ENCODE measurements at places on chromosomes 3 and 15.

- DNase-seq = peak; percentile 36
Measured at GRCh38 chr3:129439226-129439816, 427 bp downstream of the MBD4 start.

GRCh38 chr3:164470471-164470870, 607.8 kb downstream of the SI start:
- DNase-seq = no peak

DNA sequence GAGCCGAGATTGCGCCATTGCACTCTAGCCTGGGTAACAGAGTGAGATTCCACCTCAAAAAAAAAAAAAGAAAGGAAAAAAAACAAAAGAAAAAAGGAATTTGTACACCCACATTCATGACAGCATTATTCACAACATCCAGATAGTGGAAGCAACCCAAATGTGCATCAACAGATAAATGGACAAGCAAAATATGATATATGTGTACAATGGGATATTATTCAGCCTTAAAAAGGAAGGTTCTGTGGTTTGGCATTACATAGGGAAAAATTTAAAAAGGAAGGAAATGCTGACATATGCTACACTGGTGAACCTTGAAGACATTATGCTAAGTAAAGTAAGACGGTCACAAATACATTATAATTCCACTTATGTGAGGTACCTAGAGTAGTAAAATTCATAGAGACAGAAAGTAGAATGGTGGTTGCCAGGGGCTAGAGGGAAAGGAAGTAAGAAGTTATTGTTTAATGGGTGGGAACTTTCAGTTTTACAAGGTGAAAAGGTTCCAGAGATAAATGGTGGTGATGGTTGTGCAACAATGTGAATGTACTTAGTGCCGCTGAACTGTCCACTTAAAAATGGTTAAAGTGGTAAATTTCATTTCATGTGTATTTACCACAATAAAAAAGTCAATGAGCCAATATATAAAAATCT, 118.5 kb downstream of the MYLK start:
- DNase-seq = no peak

DNA sequence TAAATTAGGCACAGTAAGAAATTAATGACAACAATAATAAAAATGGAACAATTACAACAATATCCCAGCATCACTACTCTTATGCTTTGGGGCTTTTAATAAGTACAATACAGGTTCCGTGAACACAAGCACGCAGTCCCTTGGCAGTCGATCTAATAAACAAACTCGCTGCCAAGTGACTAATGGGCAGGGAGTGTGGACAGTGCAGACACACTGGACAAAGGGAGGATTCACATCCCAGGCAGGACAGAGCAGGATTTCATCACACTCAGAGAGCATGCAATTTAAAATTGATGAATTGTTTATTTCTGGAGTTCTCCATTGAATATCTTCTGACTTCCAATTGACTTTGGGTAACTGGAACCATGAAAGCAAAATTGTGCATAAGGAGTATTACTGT, 524.1 kb upstream of the CFAP20DC start:
- no peak for DNase-seq

DNA sequence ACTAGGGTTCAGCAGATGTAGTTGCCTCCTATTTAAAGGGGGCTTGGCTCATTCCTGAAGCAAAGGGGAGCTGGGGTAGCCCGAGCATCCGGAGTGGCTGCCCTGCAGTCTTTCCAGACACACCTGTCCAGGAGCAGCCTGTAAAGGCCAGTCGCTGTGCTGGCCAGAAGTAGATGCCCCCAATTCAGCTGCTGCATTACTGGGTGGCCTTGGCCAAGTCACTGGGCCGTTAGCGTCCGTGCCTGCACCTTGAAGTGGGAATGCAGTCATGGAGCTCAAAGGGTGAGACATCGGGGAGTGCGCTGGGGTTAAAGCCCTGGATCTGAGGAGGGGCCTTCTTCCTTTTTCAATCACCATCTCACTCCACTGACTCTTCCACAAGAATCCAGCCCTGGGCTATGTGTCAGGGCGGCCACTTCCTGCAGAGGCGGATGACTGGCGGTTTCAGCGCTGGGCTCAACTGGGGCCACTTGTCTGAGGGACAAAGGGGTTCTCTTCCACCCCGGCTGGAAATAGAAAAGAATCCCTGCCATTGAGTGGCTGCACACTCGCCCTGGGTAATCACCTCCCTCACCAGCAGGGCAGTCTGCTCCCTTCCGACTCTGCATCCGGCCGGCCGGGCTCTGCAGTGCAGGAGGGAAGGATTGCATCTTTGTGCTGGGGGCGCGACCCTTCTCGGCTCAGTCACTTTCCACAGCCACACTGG, 11.8 kb downstream of the ALDH1A3 start:
- DNase-seq = no peak
